NCI-H187 treated with DMSO at 0.1 percent for 48 hours (cell line): ENCODE measurements at places on chromosomes 12 and 14.

DNA sequence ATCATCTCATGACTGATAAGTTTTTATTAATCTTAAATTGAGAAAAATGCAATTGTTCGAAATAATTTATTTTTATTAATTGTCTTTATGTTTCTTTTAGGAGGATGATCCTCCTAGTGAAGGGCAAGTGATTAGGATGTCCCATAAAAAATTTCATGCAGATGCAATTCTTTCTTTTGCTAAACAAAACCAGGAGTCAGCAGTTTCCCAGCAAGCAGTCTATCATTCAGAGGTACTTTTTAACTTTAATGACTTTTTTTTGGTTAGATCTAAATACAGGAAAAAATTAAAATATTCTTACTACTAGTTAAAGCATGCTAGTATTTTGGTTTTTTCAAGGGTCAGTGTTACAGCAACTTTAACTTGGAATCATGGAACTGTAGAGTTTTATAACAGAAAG, 64.5 kb downstream of the KIAA0586 start:
- DNase-seq: no peak

DNA sequence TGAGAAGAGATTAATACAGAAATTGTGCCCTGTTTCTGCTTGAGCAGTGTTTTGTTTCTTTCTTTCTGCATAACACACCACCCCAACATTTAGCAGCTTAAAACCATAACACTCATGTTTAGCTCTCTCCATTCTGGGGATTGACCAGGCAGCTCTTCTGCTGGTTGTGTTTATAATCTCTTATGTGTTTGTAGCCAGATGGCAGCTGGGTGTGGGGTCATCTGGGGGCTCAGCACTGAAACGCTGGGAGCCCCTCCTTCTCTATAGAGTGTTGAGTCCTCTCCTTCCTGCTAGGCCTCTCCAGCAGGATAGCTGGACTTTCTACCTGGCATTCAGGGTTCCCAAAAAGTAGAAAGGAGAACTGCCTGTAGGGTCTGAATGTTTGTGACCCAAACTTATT, 270.6 kb downstream of the TTC8 start:
- no peak for DNase-seq

DNA sequence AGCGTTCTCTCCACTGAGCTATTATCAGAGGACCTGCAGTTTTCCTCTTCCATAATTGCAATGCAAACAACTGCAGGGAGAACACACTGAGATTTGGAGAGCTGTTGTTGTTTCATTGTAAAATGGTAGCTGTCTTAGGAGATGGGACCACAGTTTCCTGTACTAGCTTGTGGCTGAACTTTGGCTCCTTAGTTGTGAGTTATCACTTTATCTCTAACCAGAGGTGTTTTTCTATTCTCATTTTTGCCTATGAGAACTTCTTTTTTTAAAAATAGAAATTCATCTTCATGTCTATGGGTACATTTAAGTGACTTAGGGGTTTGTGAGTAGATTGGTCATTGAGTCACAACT, 216.5 kb downstream of the SLC38A4 start:
- DNase-seq: no peak

- DNase-seq: no peak
These were observed 412.9 kb downstream of the RAD51B start for GRCh38 chr14:68232300-68233055.
